ENCODE measurements at places on chromosomes 5 and 9.

- DNase-seq: no peak
These were observed 462.2 kb downstream of the RASEF start for GRCh38 chr9:82600536-82601292.

DNA sequence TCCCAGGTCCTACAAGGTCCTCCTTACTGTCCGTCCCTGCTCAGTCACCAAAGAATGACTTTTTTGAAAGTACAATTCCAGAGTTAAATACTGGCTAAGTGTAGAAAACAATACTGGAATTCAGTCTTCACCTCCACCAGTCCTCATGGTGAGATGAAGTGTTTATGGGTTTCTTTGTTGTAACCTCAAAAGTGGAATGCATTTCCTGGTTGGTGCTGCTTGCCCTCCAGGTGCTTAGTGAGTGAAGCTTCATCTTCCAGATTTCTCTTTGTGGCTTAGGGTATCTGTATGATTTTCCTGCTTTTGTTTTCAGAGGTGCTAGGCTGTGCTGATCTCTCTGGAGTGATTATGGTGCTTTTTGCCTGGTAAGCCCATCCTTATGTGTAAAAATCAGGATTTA, 49.4 kb upstream of the DHFR start:
- DNase-seq: no peak

- no peak for DNase-seq
These were observed 74.7 kb downstream of the PPARGC1B start for GRCh38 chr5:149804478-149805450.

DNA sequence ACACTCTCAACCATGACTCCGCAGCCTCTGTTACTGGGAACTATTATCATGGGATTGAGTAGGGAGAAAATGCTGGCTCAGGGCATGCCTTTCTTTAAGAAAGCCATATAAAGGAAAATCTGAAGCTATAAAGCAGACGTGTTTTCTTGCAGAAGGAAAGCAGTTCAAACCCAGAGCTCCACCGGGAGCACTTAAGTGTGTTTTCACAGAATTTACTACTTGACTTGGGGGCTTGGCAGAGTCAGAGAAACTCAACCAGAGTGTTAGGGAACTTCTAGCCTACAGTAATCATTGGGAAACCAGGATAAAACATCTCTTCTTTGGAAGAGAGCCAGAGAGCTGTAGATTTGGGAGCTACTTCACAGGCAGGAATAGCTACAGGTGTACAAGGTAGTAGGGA, 283.4 kb upstream of the ADRA1B start:
- no peak for DNase-seq

- DNase-seq: no peak
These were observed 39.6 kb upstream of the IDNK start for GRCh38 chr9:83583151-83584014.

All from activated T-helper 9 cell treated with anti-CD3 and anti-CD28 coated beads, Interleukin-2, amount 50 U/mL, for 16 hours (primary cell).